A549 treated with RU486 at 1 μM for 4 hours (cell line): ENCODE measurements at places on chromosomes 1 and 21. TPM values are rescaled to one million over a fixed set of nuclear protein-coding genes. Genes with fewer than 3 reads are reported as not detected.

The CNR2 gene
- not detected in 5 replicates for total RNA-seq

The LYST gene
- 4.6 to 6.0 TPM (median 5.5 TPM) in 5 replicates for total RNA-seq

The TTC22 gene
- total RNA-seq, result 0.08 TPM in 1 of 5 replicates, not detected in the others

The RIMS3 gene
- total RNA-seq, result 0.46 to 1.1 TPM (median 0.91 TPM) in 5 replicates

The PPIAL4G gene
- total RNA-seq, result not detected in 5 replicates
